Activated CD8-positive, alpha-beta memory T cell treated with anti-CD3 and anti-CD28 coated beads for 1 hour (primary cell): ENCODE measurements at places on chromosomes 3 and 15.

DNA sequence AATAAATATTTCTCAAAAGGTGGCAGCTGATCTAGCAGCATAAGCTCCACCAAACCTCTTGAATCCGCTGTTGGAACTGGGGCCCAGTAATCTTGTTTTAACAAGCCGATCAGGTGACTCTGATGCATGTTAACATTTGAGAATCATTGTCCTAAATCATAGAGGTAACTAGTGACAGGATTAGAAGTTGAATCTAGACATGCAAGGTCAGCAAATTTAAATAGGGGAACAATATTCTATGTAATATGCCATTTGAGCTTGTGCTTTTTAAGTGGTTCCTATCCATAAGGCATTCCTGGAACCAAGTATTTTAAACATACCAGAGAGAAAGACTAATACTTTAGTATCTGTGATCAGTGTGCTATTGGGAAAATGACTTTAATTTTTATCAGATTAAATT lies 412.8 kb downstream of the PYDC2 start:
- DNase-seq: no peak

GRCh38 chr3:117102426-117102825 lies 392.8 kb downstream of the TUSC7 start:
- no peak for DNase-seq

DNA sequence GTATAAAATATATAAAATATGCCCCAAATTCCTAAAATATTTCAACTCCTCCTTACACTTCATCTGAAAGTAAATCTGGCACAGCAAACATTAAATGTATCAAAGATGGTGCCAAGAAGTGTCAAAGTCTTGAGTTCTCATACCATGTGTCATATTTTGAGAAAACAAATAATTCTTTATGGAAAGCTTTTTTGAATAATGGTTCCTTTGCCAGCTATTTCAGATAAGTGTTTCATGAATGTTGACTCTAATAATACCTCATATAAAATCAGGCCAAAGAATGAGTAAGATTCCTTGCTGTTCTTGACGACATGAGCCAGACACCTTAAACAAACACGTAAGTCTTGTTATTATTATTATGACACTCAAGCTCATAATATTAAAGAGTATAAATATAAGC lies 30.3 kb upstream of the ZNF385D start:
- DNase-seq: no peak

DNA sequence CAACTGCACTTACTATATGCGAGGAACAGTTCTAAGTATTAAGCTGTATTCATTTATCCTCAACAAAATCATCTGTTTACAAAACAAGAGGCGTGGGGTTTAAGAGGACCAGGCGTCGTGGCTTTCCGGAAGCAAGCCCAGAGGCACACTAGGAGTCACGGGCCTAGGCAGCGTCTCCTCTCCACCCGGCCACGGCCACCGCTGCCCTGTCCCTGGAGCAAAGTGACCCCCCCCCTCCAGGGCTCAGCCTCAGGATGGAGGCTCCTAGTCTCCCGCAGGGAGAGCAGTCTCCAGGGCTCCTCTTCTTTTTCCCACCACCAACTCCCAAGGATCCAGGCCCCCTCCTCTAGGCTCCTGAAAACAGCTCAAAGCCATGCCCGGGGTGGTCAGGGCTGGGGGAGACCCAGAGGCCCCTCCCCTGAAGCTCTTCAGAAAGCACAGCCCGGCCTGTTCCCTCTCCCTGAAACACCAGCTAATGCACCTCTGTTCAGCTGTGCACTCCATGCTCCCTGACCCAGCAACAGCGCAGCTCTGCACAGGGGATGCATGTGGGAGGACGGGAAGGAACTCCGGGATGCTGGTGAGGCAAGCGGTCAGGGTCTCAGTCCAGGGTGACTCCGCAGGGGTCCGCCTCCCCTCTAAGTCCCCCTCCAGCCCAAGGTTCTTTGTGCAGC lies 16.8 kb downstream of the TNK2 start:
- DNase-seq: no peak

GRCh38 chr15:78790027-78790426 lies 21.2 kb downstream of the ADAMTS7 start:
- DNase-seq: no peak

DNA sequence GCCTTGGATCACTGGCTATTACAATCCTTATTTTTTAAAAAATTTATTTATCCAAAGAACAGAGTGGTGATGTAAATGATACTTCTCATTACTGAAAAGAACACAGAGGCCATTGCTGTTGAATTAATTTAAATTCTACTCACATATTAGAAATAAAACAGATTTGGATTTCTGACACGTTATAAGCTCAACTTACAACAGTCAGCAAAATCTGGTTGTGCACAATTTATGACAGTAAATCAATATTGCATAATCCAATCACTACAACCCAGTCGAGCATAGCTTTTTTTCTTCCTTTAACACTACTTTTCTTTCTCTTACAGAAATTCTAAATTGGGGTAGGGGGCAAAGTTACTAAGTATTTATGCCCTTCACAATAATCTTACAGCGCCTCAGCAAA lies 17.3 kb upstream of the HGD start:
- no peak for DNase-seq

- no peak for DNase-seq
These were observed 27.6 kb downstream of the FOXL2 start for GRCh38 chr3:138919325-138919724.

GRCh38 chr3:38126121-38126892 lies 10.6 kb downstream of the ACAA1 start:
- no peak for DNase-seq

- no peak for DNase-seq
These were observed 5.0 kb downstream of the TWF2 start for GRCh38 chr3:52233968-52234367.
